NCI-H1417 treated with DMSO at 0.1 percent for 48 hours (cell line): ENCODE measurements at places on chromosomes 6 and 20.

DNA sequence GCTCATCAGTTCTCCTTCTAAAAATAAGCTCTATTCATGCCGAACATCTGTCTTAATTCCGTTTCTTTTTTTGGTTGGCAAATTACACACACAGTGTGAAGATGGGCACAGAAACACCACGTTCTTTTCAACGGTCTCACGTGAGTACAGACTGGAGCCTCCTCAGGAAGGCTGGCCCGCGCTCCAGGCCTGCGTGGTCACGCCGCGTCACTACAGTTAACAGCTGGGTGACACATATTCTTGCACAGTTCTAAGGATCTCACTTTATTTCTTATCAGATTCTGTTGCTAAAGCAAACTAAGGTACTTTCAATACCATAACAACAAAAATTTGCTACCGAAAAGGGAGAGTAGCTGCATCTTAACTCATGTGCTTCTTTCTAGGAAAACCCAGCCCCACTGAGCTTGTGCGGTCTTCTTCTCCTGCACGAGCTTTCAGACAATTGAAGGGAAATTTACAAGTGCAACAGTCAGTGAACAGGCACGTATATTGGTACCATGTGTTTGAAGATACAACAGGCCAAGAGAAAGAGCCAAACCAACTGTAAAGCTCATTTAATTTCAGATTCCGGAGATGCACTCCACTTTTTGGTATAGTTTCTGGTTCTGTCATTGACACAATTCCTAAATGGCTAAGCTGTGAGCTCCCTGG is 55.6 kb upstream of the MPC1 start:
- no peak for DNase-seq

GRCh38 chr6:132391391-132392269 is 9.6 kb downstream of the MOXD1 start:
- no peak for DNase-seq

DNA sequence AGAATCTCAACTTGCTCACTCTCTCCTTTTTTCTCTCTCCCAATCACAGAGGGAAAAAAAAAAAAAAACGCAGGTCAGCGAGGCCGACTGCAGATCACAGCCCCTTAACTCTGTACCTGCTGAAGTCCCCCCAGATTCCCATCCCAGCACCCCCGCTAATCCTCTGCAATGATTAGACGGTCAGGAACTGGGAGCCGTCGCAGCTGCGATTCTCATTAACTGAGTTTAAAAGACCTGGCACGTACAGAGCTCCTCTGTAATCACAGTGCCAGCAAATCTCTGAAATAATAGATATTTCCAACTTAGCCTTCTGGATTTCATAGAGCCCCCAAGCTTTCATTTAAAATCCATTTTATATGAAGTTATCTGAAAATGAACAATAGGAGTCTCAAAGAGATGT is 84.4 kb downstream of the ANKRD60 start:
- DNase-seq = no peak

- no peak for DNase-seq
Measured at GRCh38 chr6:90586546-90586835, 381 bp downstream of the MAP3K7 start.

DNA sequence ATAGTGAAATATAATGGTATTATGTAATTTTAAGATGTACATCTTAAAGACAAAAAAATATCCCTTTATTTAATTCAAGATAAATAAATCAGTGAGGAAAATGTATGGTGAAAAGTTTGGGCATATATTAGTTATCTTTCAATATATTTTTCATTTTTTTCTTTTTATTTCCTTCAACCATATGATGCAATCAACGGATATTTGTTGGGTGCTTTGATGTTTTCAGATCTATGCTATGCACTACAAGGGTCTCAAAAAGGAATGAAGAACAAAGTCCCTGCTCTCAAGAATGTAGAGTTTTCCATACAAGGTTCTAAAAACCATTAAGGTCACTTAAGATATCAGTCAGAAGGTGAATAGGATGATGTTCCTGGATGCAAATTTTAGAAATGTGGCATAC is 258.0 kb downstream of the KHDC1L start:
- no peak for DNase-seq

- DNase-seq = no peak
Measured at GRCh38 chr6:47254906-47255305, 54.8 kb downstream of the TNFRSF21 start.

DNA sequence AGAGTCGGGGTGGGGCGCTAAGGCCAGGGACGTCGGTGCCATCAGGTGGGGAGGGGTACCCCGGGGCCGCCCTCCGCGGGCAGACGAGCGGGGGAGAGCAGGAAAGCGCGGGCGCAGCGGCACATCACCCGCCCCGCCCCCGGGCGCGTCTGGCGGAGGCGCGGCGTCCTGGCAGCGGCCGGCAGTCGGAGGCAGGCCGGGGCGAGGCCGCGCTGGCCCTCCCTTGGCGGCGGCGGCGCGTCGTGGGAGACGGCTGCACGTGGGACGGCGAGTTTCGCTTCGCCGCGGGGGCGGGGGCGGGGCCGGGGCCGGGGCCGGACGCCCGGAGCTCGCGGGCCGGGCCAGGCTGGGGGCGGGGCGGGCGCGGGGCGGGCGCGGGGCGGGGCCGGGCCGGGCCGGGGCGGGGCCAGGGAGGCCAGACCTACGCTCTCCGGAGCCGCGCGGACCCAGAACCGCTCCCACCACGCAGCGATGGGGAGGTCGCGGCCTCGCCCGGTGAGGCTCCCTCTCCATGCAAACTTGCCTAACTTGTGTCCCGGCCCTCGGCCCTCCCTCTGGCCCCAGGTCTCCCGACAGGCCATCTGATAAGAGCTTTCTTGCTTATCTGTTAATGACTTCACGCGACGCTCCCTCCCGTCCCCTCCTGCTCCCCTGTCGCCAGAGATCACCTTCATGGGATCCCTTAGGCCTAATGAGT is 12.5 kb downstream of the ITPR3 start:
- DNase-seq = no peak

GRCh38 chr20:17872959-17873358 is 95.6 kb downstream of the SNX5 start:
- DNase-seq = no peak

- DNase-seq = no peak
Measured at GRCh38 chr6:142374091-142374770, 72.4 kb downstream of the ADGRG6 start.

GRCh38 chr20:43976547-43976946 is 61.9 kb downstream of the TOX2 start:
- DNase-seq = no peak
